ENCODE measurements at places on chromosomes 4 and X.
A peak's percentile ranks its signal among the peaks of the same experiment; 100 is the strongest.

DNA sequence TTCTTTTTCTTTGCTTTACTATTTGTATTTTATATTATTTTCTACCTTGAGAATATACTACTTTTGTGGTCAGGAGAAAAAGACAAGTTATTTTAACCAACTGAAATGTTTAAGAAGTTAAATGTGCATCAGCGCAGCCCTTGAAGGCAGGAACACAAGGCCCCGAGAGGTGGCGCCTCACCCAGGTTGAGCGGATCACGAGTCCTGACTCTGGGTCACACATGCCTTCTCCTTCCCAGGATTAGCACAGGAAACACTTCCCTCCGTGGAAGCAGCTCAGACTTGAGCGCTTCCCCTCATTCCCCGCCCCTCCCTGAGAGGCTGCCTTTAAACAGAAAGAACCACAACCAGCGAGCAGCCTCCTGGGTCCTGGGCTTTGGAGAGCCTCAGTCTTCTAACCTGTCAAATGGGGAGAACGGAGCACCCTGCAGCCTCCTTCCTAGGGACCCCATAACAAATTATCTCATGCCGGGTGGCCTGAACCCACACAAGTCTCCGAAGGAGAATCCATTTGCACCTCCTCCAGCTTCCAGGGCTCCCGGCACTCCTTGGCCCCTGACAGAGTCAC is 217.6 kb downstream of the AFAP1 start:
- no peak overlapping the region for H3K4me3 ChIP-seq
- no peaks in the 10 kb centered on the region for H3K4me1 ChIP-seq
- no peak overlapping the region for H3K27ac ChIP-seq
- no peak for DNase-seq
- H3K27me3 ChIP-seq = peaks cover 17% of the 10 kb centered on the region
- H3K36me3 ChIP-seq = no peaks in the 10 kb centered on the region

DNA sequence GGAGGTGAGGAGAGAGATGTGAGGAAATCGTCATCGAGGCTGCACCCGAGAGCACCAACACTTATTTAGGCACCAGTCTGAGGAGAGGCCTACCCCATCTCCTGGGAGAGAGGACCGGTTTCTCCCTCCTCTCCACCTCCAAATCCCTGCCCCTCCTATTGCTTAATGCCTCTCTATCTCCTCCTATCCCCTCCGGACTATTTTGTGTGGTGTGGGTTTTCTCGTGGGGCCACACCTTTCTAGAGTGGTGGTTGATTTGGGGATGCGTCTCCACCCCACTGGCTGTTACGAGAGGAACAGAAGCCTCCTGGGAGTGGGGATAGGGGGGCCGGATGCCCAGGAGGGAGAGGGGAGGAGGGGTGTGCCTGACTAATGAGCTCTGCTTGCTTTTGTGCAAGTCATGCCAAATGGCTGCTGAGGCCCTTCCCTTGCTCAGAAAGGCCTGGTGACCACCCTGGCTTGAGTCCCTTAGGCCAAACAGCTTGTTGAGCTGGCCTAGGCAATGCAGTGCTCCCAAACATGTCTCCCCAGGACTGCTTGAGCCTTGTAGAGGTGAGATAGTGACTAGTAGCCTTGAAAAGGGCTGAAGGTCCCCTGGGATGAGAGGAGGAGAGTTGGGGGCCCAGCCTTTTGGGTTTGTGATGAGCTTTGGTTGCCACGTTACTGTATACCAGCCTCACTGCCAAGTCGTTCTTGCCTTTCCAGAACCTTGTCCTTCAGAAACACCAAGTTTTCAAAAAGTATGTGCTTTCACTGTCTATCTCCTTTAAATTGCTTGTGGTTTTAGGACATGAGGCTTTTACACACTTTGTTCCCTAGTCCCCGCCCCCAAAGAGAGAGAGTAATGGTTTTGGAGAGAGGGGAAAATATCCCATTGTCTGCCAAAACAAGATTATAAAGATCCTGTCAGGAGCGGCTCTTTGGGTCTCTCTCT is 1.2 kb downstream of the MSN start:
- H3K36me3 ChIP-seq = peaks cover 45% of the 10 kb centered on the region
- peak overlapping the region; percentile 91 for H3K4me3 ChIP-seq
- peak; percentile 79 for DNase-seq
- peak overlapping the region; percentile 91 for H3K27ac ChIP-seq

- no peak for DNase-seq
- peaks cover 9% of the 10 kb centered on the region for H3K27me3 ChIP-seq
- H3K4me1 ChIP-seq = no peaks in the 10 kb centered on the region
- H3K36me3 ChIP-seq = no peaks in the 10 kb centered on the region
- H3K4me3 ChIP-seq = no peak overlapping the region
Observed at GRCh38 chr4:54268151-54268550, 39.1 kb downstream of the PDGFRA start.

DNA sequence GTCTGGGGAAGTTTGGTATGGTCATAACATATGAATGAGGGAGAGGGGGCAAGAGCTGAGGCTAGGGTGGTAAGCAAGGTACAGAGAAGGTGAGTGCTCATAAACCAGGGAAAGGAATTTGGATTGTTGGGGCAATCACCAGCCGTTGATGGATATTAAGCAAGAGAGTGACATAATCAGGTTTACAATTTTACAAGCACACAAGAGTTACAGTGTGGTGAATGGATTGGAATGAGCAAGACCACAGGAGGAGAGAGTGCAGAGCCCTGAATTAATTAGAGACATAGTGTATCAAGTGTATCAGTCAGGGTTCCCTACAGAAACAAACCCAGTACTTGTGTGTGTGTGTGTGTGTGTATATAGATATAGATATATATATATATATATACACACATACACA is 18.7 kb upstream of the FMR1NB start:
- no peaks in the 10 kb centered on the region for H3K36me3 ChIP-seq
- H3K4me1 ChIP-seq = no peaks in the 10 kb centered on the region
- H3K27ac ChIP-seq = no peak overlapping the region
- no peaks in the 10 kb centered on the region for H3K27me3 ChIP-seq
- no peak for DNase-seq

- DNase-seq = no peak
- H3K27ac ChIP-seq = no peak overlapping the region
- H3K36me3 ChIP-seq = no peaks in the 10 kb centered on the region
- no peaks in the 10 kb centered on the region for H3K4me1 ChIP-seq
- no peak overlapping the region for H3K4me3 ChIP-seq
- no peaks in the 10 kb centered on the region for H3K27me3 ChIP-seq
Observed at GRCh38 chr4:147195386-147195785, 249.7 kb upstream of the TTC29 start.

DNA sequence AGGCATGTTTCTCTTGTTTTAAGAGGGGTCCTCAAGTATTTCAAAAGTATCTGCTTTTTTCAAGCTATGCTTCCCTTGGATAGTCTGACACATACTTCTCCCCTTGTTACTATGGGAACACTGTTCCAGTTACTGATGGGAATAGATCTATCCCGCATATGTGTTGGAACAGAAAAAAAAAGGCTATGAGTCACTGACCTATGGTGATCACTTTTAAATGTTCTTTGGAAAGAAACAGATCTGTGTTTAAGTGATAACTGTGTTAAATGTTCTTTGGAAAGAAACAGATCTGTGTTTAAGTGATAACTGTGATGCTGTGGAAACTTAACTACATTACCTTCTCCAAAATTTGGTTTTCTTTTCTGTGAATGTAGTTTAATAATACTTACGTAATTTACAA is 303.2 kb downstream of the TEX13C start:
- no peaks in the 10 kb centered on the region for H3K27me3 ChIP-seq
- no peaks in the 10 kb centered on the region for H3K4me1 ChIP-seq
- H3K4me3 ChIP-seq = no peak overlapping the region
- H3K27ac ChIP-seq = no peak overlapping the region

DNA sequence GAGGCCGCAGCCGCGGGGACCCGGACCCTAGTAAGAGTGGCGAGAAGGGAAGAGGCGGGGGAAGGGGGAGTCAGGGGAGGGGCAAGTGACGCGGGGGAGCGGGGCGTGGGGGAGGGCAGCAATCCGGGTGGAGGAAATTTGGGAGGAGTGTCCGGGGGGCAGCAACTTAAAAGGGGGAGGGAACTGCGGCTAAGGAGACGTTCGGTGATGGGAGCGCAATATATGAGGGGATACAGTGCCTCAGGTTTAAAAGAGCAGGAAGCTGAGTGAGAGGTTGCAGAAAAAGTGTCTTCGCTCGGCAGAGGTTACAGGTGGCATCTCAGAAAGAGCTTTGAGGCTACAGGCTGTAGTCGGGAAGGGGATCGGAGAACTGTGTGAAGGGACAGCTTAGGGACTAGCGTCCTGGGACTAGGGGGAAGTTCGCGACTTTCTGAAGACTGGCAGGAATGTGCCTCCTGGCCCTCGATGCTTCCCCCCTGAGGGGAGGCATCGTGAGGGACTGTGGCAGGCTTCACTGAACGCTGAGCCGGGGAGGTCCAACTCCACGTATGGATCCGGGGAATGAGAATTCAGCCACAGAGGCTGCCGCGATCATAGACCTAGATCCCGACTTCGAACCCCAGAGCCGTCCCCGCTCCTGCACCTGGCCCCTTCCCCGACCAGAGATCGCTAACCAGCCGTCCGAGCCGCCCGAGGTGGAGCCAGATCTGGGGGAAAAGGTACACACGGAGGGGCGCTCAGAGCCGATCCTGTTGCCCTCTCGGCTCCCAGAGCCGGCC is 519 bp downstream of the FOXO4 start:
- no peak for DNase-seq
- H3K27ac ChIP-seq = peak overlapping the region; percentile 89
- peak overlapping the region; percentile 98 for H3K4me3 ChIP-seq

DNA sequence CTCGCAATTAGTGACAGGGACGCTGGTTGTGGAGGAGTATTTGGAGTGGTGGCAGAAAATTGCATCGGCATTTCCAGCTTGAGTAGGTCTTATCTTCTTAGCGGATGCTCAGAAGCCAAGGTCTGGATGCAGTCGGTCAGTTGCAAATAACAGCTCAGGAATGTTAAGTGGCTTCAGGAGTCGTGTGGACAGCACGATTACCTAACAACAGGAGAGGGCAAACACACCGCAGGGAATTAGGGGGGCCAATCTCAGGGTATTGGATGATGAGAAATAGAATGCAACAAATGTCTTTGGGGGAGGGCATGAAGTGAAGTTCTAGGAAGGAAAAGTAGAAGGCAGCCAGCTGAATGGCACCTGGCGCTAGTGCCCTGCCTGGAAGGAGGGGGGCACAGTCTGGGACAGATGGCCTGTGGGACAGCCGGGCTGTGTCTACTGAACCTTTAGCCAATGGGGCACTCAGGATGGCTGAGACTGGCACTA is 11.8 kb downstream of the RASL11B start:
- peaks cover 5% of the 10 kb centered on the region for H3K4me1 ChIP-seq
- no peak overlapping the region for H3K27ac ChIP-seq
- H3K4me3 ChIP-seq = no peak overlapping the region
- H3K36me3 ChIP-seq = peaks cover 2% of the 10 kb centered on the region
- no peaks in the 10 kb centered on the region for H3K27me3 ChIP-seq

- peak overlapping the region; percentile 64 for H3K4me3 ChIP-seq
- peaks cover 27% of the 10 kb centered on the region for H3K4me1 ChIP-seq
- H3K36me3 ChIP-seq = peaks cover 3% of the 10 kb centered on the region
- peak overlapping the region; percentile 94 for H3K27ac ChIP-seq
Observed at GRCh38 chrX:40933132-40933705, 152.0 kb upstream of the USP9X start.

DNA sequence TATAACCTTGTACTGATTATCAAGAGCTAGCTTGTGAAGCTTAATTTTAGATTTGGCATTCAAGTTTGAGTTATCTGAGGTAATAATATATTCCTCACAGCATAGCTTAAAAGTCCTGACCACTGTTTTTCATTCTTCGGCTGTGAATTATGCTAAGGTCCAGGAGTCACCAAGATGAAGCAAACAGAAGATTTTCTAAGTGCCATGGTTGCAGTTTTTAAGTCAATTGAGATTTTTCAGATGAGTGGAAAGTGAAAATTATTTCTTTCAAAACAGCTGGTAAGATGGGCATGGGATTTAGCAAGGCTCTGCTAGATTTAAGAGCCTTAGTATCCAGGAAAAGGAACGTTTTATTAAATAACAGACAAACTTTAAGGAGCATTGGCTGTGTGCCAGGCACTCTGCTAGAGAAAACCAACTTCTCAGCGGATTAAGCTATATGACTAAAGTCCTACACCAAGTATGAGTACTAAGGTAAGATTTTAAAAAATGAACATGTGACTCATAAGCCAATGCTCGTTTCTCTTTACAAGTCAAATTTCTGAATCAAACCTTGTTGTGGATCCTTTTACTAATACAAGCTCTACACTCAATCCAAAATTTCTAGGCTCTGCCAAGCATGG is 149.9 kb upstream of the IL15 start:
- H3K4me1 ChIP-seq = no peaks in the 10 kb centered on the region
- no peak overlapping the region for H3K4me3 ChIP-seq
- no peak overlapping the region for H3K27ac ChIP-seq
- DNase-seq = no peak
- no peaks in the 10 kb centered on the region for H3K36me3 ChIP-seq
- H3K27me3 ChIP-seq = no peaks in the 10 kb centered on the region

DNA sequence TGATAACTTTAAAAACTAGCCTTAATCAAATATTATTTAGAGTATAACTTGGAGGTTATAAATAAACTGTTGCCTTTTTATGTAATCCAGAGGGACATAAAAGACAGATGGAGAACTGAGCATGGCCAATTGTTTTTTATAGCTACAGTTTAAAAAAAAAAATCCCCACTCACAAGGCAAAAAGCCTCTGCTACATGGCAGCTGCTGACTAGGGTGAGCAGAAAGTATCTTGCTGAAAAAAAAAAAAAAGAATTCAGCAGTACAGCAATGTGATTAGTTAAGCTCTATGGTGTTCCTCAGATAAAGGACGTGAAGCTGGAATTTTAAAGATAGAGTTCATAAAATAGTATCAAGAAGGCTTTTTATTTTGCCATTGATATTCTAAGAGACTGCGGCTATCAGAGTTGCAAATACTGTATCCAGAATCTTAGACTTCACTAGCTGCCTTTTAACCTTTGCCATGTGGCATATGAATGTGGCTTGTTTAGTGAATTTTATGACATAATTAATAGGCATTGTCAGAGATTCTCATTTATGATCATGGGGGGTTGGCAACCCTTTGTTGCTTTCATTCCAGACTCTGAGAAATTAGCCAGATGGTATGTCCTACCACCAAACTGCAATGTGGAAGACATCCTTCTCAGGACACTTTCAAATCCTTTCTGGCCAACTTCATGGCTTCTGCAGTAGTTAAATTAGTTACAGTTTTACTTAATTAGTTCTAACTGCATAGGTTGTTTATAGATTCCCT is 498.0 kb downstream of the STPG2 start:
- H3K36me3 ChIP-seq = no peaks in the 10 kb centered on the region
- no peaks in the 10 kb centered on the region for H3K27me3 ChIP-seq
- no peak overlapping the region for H3K4me3 ChIP-seq
- no peak for DNase-seq

DNA sequence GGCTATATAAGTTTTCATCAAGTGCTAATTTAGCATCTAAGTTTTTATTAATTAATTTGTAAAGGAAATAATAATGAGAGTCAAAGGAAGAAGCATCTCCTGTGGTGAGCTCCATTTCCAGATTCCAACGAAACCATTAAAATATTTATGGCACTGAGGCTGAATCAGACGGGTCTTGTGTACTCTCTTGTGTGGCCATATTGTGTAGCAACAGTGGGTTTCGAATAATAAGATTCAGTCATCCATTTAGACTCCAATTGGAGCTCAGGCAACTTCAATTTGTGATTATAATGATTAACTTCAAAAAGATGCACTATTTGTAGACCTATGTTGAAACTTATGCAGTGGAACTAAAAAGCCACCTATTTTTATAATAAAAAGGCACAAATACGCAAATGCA is 82.4 kb downstream of the SNCA start:
- no peaks in the 10 kb centered on the region for H3K36me3 ChIP-seq
- no peak overlapping the region for H3K27ac ChIP-seq
- peaks cover 12% of the 10 kb centered on the region for H3K27me3 ChIP-seq
- no peak overlapping the region for H3K4me3 ChIP-seq
- DNase-seq = no peak
- no peaks in the 10 kb centered on the region for H3K4me1 ChIP-seq

GRCh38 chrX:34382416-34382815 is 250.3 kb upstream of the FAM47A start:
- DNase-seq = no peak
- no peaks in the 10 kb centered on the region for H3K36me3 ChIP-seq
- H3K27me3 ChIP-seq = no peaks in the 10 kb centered on the region
- no peak overlapping the region for H3K27ac ChIP-seq
- no peaks in the 10 kb centered on the region for H3K4me1 ChIP-seq

All from activated naive CD4-positive, alpha-beta T cell treated with anti-CD3 and anti-CD28 coated beads, Interleukin-2, amount 10 ng/mL, durations not matched to agents 7 days and 5 days (primary cell).